ENCODE measurements at places on chromosomes 12 and 14. TPM values are rescaled to one million over a fixed set of nuclear protein-coding genes. Genes with fewer than 3 reads are reported as not detected.
A peak's percentile ranks its signal among the peaks of the same experiment; 100 is the strongest.

DNA sequence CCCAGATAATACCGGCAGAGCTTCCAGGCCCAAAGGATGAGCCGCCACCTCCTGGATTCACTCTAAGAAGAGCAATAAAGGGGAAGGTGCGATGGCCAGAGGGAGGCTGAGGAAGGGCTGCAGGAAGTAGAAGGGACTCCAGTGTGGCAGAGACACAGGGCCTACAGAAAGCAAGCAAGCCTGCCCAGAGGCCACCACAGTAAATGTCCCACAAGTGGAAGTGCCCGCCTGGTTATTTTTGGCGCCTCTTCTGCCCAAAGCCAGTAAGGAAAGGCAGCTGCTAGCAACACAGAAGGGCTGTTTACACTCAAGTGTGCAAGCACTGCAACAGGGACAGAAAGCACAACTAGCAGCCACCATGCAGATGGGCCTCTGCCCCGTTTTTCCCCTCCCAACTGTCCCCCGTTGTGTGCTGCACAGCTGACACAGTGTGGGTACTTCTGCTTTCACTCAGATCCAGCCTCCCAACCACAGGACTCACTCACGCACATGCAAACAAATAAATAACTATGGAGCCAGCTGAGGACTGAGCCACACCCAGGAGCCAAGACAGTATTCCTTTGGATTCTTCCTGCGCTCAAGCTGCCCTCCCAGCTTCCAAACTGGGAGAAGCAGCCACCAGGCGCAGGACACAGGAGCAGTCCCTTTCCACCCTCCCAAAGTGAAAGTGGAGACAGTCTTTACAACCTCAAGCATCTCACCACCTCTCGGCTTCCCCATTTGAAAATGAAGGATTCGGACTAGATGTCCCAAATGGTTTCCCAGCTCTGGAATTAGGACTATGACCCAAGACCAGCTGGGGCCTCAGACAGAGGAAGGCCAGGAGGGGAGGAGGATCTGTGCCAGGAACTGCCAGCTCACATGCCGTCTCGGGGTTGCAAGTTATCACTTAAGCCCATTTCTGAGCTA is 40.0 kb upstream of the PNMA1 start:
- peak; percentile 74 for DNase-seq
- H3K27ac ChIP-seq: peak overlapping the region; percentile 98
- H3K4me1 ChIP-seq: peaks cover 95% of the 10 kb centered on the region
- H3K27me3 ChIP-seq: no peaks in the 10 kb centered on the region
- peak overlapping the region; percentile 23 for H3K4me3 ChIP-seq

- peaks cover 4% of the 10 kb centered on the region for H3K36me3 ChIP-seq
- no peak overlapping the region for H3K4me3 ChIP-seq
Observed at GRCh38 chr12:91171476-91171875, 11.1 kb downstream of the DCN start.

Gene RNF212B
- not detected for total RNA-seq

Gene TAS2R46
- total RNA-seq: 1.6 TPM

Gene UNG
- total RNA-seq: 20.1 TPM

- peaks cover 58% of the 10 kb centered on the region for H3K4me1 ChIP-seq
- DNase-seq: no peak
- H3K27me3 ChIP-seq: peaks cover 5% of the 10 kb centered on the region
- H3K4me3 ChIP-seq: no peak overlapping the region
Observed at GRCh38 chr14:93998871-93999403, 1.8 kb downstream of the CCDC197 start.

DNA sequence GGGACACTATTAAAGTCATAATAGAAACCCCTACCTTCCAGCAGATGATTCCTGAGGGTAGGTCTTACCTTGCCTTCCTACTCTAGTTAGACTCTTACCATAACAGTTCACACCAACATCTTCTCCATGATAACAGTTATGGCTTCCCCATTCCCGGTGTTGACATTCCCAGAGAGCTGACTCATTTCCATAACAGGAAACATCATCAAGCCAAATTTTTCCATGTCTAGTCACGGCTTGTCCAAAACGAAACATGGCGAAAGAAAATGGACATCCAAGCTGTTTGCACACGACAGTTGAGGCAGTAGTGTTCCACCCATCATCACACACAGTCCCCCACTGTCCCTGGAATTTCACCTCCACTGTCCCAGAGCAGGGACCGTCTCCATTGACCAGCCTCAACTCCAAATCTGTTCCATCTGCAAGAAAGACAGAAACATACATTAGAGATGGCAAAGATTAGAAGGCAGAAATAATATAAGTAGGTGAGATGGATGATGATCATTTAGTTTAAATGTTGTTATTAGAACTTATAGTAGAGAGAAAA is 10.6 kb downstream of the CD163L1 start:
- H3K36me3 ChIP-seq: no peaks in the 10 kb centered on the region
- no peak overlapping the region for H3K4me3 ChIP-seq
- no peak overlapping the region for H3K27ac ChIP-seq
- DNase-seq: no peak
- H3K4me1 ChIP-seq: no peaks in the 10 kb centered on the region

- no peak overlapping the region for H3K4me3 ChIP-seq
- H3K4me1 ChIP-seq: no peaks in the 10 kb centered on the region
- H3K27ac ChIP-seq: no peak overlapping the region
- no peaks in the 10 kb centered on the region for H3K36me3 ChIP-seq
- no peaks in the 10 kb centered on the region for H3K27me3 ChIP-seq
Observed at GRCh38 chr14:61042220-61042619, 61.2 kb downstream of the SLC38A6 start.

DNA sequence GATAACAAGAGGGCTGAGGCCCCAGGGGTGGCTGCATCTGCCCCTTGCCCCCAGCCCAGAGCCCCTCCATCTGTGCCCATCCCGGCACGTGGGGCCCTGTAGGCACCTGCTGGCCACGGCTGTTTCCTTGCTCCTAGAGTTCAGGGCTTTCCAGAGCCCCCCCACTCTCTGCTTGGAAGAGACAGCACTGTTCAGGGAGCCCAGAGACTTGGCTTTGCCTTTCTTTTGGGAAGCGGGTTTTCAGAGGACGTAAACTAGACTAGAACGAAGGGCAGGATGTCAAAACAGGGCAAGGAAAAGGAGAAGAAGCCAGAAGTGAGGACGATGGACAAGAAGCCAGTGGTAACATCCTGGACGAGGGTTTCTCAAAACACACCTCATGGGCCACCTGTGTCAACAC is 163.3 kb upstream of the LHX5 start:
- no peaks in the 10 kb centered on the region for H3K36me3 ChIP-seq
- no peak for DNase-seq
- no peaks in the 10 kb centered on the region for H3K4me1 ChIP-seq
- peaks cover 36% of the 10 kb centered on the region for H3K27me3 ChIP-seq

GRCh38 chr14:87076146-87076545 is 916.8 kb downstream of the GALC start:
- DNase-seq: no peak
- H3K4me3 ChIP-seq: no peak overlapping the region
- H3K4me1 ChIP-seq: peaks cover 2% of the 10 kb centered on the region
- no peaks in the 10 kb centered on the region for H3K27me3 ChIP-seq
- no peak overlapping the region for H3K27ac ChIP-seq
- H3K36me3 ChIP-seq: no peaks in the 10 kb centered on the region

GRCh38 chr12:176321-177181 is 37.4 kb downstream of the SLC6A12 start:
- H3K27ac ChIP-seq: peak overlapping the region; percentile 59
- H3K27me3 ChIP-seq: peaks cover 8% of the 10 kb centered on the region
- H3K4me3 ChIP-seq: no peak overlapping the region
- H3K4me1 ChIP-seq: peaks cover 77% of the 10 kb centered on the region
- no peaks in the 10 kb centered on the region for H3K36me3 ChIP-seq

DNA sequence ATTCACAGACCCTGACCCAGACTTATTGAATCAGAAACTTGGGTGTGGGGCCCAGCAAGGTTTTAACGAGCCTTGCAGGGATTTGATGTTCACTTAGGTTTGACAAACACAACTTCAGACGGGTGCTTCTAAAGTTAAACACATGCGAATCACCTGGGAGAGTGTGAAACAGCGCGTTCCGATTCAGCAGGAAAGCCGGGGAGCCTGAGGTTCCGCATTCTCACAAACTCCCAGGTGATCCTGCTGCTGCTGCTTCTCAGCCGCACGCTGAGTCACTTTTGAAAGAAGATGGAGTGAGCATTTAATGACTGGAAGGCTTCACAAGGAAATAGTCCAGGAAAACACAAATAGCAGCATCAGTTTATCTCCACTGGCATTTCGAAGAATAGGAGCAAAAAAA is 44.2 kb upstream of the DDX11 start:
- peak; percentile 22 for DNase-seq
- no peaks in the 10 kb centered on the region for H3K36me3 ChIP-seq
- H3K27ac ChIP-seq: no peak overlapping the region
- H3K4me1 ChIP-seq: peaks cover 8% of the 10 kb centered on the region
- no peak overlapping the region for H3K4me3 ChIP-seq

DNA sequence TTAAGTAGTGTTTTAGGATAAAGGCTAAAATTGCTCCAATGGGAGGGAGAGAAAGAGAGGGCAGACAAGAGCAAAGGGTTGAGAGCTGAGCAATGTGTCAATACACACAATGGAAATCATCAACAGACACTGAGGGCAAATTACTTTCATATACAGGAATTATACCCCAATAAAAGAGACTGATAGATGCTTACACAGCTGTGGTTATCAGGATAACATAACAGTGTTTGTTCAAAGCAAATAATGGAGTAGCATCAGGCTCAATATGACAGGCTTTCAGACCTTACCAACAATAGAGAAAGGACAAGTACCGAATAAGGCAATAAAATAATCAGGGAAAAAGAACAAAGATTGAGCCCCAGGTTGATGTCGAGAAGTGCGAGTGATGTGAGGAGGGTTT is 53.4 kb upstream of the DIO2 start:
- H3K27ac ChIP-seq: no peak overlapping the region
- DNase-seq: no peak
- H3K27me3 ChIP-seq: no peaks in the 10 kb centered on the region
- no peaks in the 10 kb centered on the region for H3K36me3 ChIP-seq
- no peaks in the 10 kb centered on the region for H3K4me1 ChIP-seq

DNA sequence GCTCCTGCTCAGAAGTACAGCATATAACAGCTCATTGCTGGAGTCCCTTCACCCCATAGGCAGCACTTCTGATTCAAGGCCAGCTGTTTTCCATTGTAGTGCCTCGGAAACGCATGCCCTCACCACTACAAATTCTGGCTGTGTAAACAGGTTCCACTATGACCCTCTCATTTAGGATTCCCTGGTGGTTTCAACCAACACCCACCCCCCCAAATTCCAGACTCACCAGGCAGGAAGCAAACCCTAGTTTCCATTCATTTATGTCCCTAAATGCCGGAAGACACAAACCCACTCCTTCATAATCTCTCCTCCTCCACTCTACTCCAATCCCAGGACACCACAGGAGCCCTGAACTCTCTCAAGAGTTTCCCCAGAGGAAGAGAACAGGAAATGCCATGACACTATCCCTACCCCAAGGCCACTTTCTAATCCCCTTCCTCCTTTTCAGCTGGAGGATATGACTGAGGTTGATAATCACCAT is 75.9 kb upstream of the TMPO start:
- H3K4me1 ChIP-seq: peaks cover 6% of the 10 kb centered on the region
- peak; percentile 67 for DNase-seq
- H3K36me3 ChIP-seq: no peaks in the 10 kb centered on the region
- peak overlapping the region; percentile 78 for H3K27ac ChIP-seq
- no peaks in the 10 kb centered on the region for H3K27me3 ChIP-seq

DNA sequence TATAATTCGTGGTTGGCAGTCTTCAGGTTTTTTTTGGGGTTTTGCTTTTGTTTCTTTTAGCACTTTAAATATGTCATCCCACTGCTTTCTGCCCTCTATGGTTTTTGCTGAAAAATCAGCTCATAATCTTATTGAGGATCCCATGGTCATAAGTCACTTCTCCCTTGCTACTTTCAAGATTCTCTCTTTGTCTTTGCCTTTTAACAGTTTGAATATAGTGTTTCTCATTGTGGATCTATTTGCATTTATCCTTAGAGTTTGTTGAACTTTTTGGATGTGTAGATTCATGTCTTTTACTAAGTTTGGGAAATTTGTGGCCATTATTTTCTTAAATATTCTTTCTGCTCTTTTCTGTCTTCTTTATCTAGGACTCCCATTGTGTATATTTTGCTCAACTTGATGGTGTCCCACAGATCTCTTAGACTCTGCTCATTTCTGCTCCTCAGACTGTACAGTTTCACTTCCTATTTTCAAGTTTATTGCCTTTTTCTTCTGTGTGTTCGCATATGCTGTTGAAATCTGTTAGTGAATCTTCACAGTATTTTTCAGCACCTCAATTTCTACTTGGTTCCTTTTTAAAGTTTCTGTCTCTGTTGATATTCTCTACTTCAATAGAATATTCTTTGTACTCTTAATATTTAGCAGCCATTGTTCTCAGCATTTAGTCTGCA is 70.8 kb downstream of the WNK1 start:
- H3K27ac ChIP-seq: no peak overlapping the region
- peaks cover 4% of the 10 kb centered on the region for H3K36me3 ChIP-seq
- no peak overlapping the region for H3K4me3 ChIP-seq
- peak; percentile 38 for DNase-seq
- H3K4me1 ChIP-seq: no peaks in the 10 kb centered on the region

GRCh38 chr12:121837680-121838079 is 21.0 kb downstream of the HPD start:
- H3K27ac ChIP-seq: no peak overlapping the region
- H3K4me1 ChIP-seq: peaks cover 4% of the 10 kb centered on the region
- H3K4me3 ChIP-seq: no peak overlapping the region
- DNase-seq: no peak
- no peaks in the 10 kb centered on the region for H3K36me3 ChIP-seq

DNA sequence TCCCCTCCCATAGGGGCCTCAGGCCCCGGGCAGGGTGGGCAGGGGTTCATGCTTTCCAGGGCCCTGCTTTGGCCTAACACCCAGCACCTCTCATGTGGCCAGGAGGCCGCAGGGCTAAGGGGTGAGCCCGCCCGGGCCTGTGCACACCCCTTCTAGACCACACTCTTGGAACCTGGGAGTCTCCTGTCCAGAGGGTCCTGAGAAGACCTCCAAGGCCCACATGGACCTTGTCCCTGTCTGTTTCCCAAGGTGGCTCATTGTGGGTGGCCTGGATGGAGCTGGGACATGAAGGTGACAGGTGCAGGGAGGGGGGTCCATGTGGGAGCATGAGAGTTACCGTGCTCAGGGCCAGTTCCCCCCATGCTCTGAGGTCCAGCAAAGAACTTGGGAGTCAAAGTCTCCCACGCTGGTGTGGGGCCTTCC is 11.6 kb downstream of the DLK1 start:
- no peak for DNase-seq
- no peak overlapping the region for H3K4me3 ChIP-seq
- H3K27ac ChIP-seq: peak overlapping the region; percentile 57
- peaks cover 21% of the 10 kb centered on the region for H3K36me3 ChIP-seq
- peaks cover 30% of the 10 kb centered on the region for H3K4me1 ChIP-seq

GRCh38 chr12:127998988-127999387 is 268.0 kb upstream of the TMEM132C start:
- no peaks in the 10 kb centered on the region for H3K36me3 ChIP-seq
- DNase-seq: no peak
- H3K4me1 ChIP-seq: no peaks in the 10 kb centered on the region
- H3K4me3 ChIP-seq: no peak overlapping the region

Data from muscle of leg (tissue), 16 donors.